ENCODE measurements at places on chromosomes 3 and 15.

GRCh38 chr15:40941528-40942336 lies 11.5 kb upstream of the CHAC1 start:
- DNase-seq = peak; percentile 36

DNA sequence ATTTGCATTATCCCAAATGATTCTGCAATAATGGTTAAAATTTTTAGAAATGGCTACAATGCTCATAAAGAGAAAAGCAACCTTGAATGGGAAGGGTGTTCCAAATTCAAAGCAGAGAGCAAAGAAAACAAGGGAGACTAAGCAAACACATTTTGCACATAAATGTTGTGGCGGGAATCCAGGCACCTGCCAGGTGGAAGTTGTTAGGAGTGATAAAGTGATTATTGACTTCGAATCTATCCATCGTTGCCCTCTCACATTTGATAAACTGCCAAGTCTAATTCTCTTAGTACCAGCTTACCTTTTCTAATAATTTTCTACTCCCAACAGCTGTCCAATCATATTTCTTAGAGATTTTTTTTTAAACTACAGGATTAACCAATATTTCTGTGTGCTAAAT lies 244.5 kb downstream of the CACNA2D3 start:
- no peak for DNase-seq

DNA sequence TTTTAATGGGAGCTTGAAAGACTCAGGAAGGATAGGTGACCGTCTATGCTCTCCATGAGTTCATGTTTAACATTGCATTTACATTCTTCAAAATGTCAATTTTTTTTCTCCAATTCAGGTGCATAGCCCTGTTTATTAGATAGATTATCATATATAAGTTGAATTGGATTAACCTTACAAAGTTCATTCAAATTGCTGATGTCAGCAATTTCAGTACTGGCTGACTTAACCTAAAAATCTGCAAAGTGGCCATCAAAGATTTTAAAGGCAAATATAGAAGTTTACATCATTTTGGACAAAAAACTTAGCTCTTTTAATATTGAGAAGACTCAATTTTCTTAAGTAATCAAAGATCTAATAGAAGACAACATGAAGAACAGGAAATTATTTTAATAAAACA lies 57.8 kb downstream of the MINDY4B start:
- no peak for DNase-seq

DNA sequence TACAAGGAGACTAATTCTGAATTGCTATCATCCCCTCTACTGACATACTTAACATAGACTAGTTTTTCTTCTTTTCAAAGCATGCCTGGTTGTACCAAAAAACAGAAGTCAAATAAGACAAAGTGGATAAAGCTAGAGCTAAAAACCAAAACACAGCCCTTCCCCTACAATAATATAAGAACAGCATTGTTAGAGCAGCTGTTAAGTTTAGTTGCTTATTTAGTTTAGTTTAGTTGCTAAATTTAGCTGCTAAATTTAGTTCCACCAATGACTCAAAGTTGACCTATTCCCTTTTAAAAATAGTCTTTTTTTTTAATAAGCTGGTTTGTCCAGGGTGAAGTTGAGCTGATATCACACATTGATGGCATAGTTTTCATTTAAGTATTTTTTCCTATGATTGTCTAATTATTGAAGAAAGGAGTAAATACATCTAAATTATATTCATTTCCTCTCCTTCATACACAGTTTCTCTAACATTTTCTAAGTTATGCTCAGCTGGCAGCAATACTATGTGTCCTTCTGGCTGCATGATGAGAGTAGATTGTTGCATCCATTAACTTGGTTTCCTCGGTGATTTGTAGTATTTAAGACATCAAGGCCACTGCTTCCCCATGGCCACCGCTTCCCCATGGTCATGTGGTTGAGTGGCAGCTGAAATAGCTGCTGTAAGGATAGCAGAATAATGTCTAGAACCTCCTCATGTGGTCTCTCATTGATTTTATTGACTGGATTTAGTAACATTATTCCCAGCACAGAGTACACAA lies 718.6 kb upstream of the NECTIN3 start:
- no peak for DNase-seq

- DNase-seq = no peak
Observed at GRCh38 chr3:150790629-150791028, 27.7 kb upstream of the SIAH2 start.

DNA sequence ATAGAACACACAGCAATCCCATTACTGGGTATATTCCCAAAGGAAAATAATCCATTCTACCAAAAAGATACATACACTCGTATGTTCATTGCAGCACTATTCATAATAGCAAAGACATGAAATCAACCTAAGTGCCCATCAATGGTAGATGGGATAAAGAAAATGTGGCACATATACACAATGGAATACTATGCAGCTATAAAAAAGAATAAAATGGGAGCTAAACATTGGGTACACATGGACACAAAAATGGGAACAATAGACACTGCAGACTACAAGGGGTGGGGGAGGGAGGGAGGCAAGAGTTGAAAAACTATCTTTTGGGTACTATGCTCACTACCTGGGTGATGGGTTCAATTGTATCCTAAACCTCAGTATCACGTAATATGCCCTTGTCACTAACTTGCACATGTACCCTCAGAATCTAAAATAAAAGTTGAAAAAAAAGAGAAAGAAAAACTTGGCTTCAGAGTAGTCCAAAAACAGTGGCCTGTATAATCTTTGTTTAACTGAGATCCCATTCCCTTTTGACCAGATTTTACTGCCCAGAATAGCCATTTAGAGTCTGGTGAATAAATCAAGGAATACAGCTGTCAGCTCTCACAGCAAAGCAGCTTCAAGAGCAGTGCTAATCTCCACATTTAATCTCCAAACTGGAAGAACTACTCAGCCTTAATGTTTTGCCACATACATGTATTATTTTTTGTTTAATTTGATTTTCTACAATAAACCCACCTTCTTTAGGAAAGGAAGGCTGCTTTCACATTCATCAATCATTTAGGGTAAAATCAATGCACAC lies 54.5 kb upstream of the XRN1 start:
- DNase-seq = no peak

- DNase-seq = peak; percentile 48
Observed at GRCh38 chr3:51974963-51975851, at the start of gene ABHD14A. Gene ABHD14A, plus strand, starts transcription at chr3:51975064. Its CDS starts 72 bp downstream, at chr3:51975136.

GRCh38 chr3:194604837-194605236 lies 28.4 kb downstream of the TMEM44 start:
- no peak for DNase-seq

DNA sequence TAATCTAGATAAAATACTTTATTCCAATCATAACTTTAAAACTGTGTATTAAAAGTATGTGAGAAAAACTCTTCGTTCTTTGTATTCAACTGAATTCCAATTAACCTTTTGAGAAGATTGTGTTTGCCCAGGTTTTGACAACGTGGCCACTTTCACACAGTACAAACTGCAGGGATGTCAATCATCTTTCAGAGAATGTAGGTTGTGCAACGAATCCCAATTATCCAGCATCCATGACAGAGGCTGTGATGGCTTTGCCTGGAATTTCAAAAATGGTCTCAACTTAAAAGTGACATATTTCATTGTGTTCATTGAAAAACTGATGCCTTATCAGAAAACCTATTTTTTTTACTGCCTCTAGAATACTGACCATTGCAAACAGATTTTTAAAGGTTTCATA lies 615.1 kb upstream of the KCNMB2 start:
- no peak for DNase-seq

GRCh38 chr15:58357529-58358476 lies 74.0 kb upstream of the LIPC start:
- no peak for DNase-seq

- DNase-seq = peak; percentile 82
Observed at GRCh38 chr3:119702530-119703527, at the start of gene CFAP91. Gene CFAP91, plus strand, starts transcription at chr3:119703022. Its CDS starts 77 bp downstream, at chr3:119703099.

DNA sequence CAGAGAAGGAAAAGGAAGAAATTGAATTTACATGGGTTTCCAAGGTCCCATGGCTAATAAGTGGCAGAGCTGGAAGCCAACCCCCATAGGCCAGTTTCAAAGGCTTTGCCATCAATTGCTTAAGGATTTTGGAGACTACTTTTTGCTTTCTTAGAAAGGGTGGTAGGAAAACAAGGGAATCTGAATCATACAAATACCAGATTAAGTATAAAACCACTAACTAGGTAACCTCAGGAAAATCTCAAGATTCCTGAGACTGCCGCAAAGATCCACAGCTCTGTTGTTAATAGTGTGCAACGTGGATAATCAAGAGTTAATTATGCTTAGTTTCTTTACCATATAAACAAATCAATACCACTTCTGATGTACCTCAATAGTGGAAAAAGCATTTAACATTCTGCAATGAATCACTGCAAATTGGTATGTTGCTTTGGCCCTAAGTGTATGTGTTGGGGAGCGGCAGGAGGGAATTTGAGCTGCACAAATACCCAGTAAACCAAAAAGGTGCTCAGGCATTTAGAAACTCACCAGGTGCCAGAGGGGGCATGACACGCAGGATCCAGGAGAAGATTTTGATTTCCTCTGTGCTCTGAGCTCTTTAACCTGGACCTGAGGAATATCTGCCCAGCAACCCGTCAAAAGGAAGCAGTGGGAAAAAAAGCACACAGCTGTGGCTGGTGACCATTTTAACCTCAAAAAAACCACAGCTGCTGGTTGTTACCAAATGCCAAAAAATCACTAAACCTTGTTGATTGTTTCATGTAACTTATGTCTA lies 22.0 kb downstream of the AADAC start:
- DNase-seq = no peak

GRCh38 chr15:29364426-29365078 lies 94.9 kb upstream of the NSMCE3 start:
- no peak for DNase-seq

DNA sequence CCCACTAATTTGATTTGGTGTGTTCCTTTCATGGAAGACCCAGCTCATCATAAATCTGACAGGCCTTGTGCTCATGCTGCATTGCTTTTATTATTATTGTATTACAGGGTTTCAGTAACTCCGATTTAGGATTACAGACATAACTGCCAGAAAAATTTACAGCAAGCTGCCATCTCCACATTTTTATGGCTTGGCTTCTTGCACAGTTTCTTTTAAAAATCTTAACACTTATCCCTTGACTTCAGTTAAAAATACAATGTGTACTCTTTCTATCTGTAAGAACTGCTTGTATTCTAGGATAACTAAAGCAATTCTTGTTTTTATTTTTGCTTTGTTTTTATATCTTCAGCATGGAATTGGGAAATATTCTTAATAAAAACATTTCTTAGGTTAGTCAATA lies 612.2 kb downstream of the DIPK2A start:
- DNase-seq = no peak

DNA sequence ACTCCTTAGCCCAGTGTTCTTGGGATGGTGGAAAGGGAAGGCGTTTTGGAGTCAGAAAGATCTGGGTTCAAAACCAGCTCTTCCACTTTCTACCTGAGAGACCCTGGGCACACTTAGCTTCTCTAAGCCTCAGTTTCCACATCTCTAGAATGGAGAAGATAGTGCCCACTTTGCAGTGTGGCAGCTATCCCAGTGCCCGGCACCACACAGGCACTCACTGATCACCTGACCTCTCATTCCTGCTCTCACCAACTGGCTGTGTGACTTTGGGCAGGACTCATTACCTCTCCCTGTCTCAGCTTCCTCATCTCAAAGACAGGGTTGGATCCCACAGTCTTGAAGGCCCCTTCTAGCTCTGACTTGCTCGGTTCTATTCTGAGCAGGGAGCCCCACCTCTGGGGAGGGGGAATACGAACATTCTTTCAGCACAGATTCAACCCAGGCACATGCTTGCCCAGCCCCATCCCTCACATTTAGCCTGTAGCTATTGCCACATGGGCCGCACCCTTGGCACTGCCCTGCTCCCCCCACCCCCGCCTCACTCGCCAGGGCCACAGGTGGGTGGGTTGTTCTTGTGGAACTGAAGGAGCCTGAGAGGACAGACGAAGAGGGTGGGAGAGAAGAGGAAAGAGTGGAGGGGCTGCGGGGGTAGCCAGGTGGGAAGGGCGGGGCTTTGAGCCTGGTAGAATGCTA lies 39.2 kb downstream of the EPHB3 start:
- DNase-seq = no peak

DNA sequence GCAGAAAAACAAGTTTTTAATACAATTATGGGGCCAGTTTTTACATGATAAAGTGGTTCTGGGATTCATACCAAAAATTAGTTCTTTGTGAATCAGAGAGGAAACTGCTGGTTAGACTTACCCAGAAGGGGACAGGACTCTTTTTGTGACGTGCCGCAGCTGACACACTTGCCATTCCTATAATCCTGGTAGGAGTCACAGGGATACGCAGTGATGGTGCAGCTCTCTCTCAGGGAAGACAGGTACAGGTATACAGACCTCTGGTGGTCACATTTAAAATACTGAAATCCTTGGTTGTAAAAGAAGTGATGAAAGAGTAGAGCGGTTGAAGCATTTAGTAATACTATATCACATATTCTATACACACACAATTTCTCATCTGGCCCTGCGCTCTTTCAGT lies 20.2 kb upstream of the TMEM41A start:
- DNase-seq = no peak

GRCh38 chr3:11944052-11944673 lies 60.0 kb upstream of the SYN2 start:
- DNase-seq = no peak

Data from NCI-H2227 treated with DMSO at 0.1 percent for 48 hours (cell line).